ENCODE measurements at places on chromosomes 1 and 21.

DNA sequence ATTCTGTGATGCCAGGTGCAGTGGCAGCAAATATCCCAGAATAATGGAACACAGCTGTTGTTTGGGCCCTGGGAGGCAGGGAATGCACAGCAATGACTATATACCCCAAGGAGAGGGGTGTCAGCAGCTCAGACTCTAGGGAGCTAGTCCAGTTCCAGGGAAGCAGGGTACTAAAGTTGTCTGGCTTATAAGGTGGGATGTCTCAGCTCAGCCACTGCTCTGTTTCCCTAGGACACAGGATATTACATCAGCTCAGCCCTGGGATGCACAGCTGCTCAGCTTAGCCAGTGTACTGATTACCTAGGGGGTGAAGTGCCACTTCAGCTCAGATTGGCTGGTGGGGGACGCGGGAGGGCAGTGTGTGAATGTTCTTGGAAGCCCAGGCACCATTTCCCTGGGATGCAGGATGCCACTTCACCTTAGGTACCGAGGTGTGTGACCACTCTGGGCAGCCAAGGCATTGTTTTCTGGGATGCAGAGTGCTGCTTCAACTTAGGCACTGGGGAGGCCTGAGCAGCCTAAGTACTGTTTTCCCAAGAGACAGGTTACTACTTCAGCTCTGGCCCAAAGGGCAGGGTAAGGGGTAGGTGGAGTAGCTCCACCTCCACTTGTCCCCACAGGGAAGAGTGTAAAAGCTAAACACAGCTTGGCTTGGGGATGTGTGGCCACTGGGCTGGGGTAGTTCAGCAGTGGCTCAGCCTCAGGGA lies 59.4 kb downstream of the DIPK1A start:
- no peak for DNase-seq

- DNase-seq, result peak; percentile 2
These were observed 301.1 kb downstream of the MATN1 start for GRCh38 chr1:30422251-30422650.

DNA sequence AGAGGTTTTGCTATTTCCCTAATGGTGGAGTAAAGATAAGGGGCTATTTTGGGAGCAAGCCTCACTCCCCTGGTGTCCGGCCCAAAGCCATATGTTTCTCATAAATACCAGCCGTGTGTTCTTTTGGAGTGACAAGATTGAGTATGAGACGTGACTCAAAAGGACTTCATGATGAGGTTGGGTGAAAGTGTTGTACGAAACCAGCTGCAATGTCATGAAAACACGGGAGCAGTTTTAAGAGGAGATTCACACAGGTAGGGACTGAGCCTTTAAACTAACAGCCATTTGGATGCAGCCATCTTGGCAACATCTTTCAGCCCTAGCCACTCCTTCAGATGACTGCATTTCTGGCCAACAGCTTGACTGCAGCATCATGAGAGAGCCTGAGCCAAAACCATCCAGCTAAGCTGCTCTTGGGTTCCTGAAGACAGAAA lies 532.3 kb upstream of the USP24 start:
- no peak for DNase-seq

- DNase-seq, result no peak
These were observed 152.2 kb downstream of the S1PR1 start for GRCh38 chr1:101388904-101389546.

- no peak for DNase-seq
These were observed 67.5 kb upstream of the ANGPTL1 start for GRCh38 chr1:178938101-178938958.

- DNase-seq, result no peak
These were observed 159.2 kb downstream of the HFM1 start for GRCh38 chr1:91245435-91245834.

- DNase-seq, result no peak
These were observed 30.4 kb upstream of the RNF2 start for GRCh38 chr1:185014941-185015340.

DNA sequence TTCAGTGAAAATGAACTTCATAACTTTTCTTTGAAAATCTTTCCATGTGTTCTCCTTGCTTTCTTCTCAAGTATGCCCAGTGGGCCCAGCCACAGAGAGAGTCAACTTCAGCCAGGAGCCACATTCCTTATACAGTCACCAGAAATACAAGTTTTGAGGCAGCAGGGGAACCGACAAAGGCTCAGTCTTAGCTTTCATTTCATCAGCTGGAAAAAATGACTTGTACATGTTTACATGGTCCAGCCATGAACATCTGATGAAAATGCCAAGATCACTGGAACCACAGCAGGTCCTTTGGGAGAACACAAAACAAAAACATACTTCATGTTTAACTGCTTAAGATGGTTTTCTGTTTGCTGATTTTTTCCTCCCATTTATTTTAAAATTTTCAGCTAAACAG lies 72.5 kb downstream of the SYDE2 start:
- no peak for DNase-seq

- DNase-seq, result peak; percentile 80
These were observed 17.7 kb downstream of the NENF start for GRCh38 chr1:212450331-212450881.

GRCh38 chr1:164794356-164794755 lies 235.4 kb downstream of the PBX1 start:
- DNase-seq, result no peak

- no peak for DNase-seq
These were observed 226.4 kb upstream of the C8B start for GRCh38 chr1:57192222-57192621.

DNA sequence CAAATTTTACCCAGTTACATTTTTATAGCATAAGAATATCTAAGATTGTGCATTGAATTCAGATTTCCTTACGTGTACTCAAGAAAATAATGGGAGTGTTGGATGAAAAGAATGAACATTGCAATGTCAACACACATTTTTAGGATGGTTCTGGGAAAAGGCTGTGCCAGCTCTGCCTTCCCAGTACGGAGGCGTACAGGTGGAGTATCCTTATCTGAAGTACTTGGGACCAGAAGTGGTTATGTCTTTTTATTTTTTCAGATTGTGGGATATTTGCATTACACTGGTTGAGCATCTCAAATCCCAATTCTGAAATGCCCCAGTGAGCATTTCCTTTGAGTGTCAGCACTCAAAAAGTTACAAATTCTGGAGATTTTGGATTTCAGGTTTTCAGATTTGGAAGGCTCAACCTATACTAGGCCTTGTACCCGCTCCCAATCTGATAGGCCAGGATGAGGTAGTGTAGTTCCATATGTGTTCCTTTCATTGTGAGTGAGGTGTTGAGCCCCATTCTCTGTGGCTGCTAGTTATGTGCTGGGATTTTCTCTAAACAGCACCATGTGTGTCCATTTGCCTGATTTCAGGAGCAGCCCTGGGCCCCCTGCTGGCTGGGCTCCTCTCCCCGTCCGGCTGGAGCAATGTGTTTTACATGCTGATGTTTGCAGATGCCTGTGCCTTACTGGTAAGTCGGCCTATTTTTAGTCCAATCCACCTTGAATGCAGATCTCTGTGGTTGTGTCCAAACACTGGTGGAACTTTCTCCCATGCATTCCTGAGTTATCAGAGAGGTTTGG lies 60.8 kb downstream of the SLC37A1 start:
- DNase-seq, result no peak

DNA sequence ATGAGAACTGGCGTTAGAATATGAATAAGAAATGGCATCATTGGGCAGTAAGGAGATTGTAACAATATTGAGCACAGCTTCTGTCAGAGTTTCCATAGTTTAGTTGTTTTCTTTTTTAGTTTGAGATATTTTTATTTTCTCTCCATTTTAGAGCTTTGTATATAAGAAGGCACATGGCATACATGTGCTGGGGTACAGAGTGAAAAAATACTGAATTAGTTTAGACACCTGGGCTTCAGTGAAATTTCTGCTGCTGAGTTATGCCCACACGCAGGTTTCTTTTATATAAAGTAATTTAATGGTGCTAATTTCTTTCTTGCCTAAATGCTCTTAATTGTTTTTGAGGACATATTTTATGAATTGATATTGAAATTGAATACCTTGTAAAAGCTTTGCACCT lies 53.6 kb upstream of the RWDD3 start:
- DNase-seq, result no peak

DNA sequence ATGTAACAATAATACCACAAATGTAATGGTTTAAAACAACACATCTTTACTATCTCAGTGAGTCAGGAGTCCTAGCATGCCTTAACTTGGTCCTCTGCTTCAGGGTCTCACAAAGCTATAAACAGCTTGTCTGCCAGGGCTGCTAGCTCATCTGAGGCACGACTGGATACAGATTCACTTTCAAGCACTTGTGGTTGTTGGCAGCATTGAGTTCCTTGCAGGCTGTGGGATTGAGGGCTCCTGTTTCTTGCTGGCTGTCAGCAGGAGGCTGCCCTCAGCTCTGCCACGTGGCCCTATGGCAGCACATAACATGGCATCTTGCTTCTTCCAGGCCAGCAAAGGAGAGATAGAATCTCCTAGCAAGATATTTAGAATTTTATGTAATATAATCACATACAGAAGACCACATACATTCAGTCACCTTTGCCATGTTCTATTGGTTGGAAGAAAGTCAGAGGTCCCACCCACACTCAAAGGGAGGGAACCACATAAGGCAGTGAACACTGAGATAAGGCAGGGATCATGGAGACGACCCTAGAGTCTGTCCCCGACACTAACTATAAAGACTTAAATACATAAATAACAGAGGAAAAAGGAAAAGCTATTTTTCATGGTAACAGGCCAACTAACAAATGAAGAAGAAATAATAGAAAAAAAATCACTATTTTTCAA lies 18.9 kb upstream of the IPP start:
- DNase-seq, result no peak

- DNase-seq, result no peak
These were observed 8.0 kb downstream of the TENT5B start for GRCh38 chr1:27004471-27005165.

- DNase-seq, result no peak
These were observed 63.7 kb downstream of the SYT14 start for GRCh38 chr1:210001751-210002150.

DNA sequence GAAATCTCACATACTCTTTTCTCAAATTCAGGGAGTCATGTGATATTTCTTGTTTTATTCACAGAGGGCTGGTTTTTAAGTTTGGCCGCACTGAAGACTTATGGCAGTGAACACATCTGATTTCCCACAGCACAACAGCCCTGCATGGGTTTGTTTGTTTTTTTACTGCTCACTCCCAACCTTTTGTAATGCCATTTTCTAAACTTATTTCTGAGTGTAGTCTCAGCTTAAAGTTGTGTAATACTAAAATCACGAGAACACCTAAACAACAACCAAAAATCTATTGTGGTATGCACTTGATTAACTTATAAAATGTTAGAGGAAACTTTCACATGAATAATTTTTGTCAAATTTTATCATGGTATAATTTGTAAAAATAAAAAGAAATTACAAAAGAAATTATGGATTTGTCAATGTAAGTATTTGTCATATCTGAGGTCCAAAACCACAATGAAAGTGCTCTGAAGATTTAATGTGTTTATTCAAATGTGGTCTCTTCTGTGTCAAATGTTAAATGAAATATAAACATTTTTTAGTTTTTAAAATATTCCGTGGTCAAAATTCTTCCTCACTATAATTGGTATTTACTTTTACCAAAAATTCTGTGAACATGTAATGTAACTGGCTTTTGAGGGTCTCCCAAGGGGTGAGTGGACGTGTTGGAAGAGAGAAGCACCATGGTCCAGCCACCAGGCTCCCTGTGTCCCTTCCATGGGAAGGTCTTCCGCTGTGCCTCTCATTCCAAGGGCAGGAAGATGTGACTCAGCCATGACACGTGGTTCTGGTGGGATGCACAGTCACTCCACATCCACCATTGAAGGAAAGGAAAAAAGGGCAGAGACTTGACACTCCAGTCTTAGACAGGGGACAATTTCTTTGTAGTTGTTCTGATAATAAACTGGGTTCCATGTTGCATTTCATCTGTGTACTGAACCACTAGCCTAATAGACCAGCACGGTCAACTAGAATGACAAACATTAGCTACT lies 22.8 kb downstream of the TMEM50A start:
- no peak for DNase-seq

DNA sequence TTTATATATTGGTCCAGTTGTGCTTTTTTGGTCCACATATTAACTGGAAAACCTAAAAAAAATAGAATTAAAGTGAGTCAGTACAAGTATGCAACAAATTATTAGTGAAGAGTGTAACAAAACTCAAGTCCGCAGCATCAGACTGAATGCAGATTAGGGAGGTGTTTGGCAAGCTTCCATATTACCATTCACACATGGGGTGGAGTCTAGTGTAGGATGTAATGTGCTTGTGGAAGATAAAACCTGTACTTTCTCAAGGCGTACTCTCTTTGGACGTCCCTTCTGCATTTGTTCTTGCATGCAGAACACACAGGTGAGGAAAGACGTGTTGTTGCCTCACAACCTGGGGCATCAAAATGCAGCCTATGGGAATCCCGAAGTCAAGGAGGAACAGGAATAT lies 668.7 kb downstream of the MRPL39 start:
- no peak for DNase-seq

GRCh38 chr1:166165661-166166328 lies 1.0 kb downstream of the FAM78B start:
- peak; percentile 61 for DNase-seq

Measured in D341Med (cell line).